ENCODE measurements at places on chromosomes 12 and 14.
A peak's percentile ranks its signal among the peaks of the same experiment; 100 is the strongest.

DNA sequence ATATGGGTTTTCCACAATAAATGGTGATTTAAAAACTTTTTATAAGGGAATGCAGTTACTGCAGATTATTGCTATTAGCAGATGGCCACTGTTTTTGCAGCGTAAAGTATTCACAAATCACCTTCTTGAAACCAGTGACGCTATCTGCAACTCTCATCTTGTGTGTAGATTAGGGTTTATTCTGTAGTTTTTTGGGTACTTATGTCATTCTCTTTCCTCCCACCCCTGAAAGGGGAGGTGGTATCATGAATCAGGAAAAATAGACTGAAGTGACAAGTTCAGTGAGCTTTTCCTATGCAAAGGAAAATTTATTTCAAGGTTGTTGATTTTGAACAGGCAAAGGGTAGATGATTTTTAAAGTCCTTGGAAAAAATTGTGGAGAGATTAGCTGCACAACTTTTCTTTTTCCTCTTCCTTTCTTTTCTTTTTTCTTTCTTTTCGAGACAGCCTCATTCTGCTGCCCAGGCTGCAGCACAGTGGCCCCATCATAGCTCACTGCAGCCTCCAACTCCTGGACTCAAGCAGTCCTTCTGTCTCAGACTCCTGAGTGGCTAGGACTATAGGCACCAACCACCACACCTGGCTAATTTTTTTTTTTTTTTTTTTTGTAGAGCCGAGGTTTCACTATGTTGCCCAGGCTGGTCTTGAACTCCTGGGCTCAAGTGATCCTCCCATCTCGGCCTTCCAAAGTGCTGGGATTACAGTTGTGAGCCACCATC is 1.6 kb downstream of the FRS2 start:
- no peak for DNase-seq

DNA sequence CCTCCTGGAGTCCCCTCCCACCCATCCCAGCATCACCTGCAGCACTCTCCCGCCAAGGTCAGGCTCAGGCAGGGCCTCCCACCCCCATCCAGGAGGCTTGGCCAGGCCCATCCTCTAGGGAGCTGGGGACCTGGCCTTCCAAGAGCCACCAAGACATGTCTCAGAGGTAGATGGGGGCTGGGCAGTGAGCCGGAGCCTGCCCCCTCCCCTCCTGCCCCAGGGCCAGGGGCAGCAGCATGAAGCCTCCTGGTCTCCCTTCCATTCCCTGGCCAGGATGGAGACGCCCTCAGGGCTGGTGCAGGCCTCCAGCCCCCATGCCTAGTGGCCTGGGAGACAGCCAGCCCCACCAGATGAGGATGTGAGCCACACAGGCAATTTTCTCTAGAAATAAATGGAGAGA is 69.3 kb upstream of the C14orf180 start:
- DNase-seq = no peak

DNA sequence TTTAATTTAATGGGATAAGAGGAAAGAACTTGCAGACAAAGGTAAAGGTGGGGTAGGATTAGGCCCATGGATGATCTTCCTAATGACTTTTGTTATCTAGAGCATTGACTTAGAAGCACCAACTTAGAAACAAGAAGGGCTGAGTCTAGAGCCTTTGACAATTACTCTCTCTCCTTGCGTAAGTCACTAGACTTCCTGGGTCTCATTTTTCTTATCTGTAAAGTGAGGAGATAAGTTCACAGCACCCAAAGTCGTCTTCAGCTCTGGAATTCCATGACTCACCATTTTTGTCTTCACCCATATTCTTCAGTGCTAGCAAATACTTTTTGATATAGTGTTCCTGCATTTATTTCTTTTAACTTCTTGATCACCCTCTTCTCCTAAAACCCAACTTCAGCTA is 75.7 kb downstream of the SSPN start:
- DNase-seq = no peak

GRCh38 chr12:121494093-121494787 is 86.6 kb downstream of the KDM2B start:
- DNase-seq = no peak

GRCh38 chr12:27119797-27120196 is 37.4 kb upstream of the C12orf71 start:
- no peak for DNase-seq

GRCh38 chr14:96069421-96069820 is 30.3 kb downstream of the C14orf132 start:
- DNase-seq = no peak

GRCh38 chr12:51915003-51915625 is 7.8 kb downstream of the ACVRL1 start:
- no peak for DNase-seq

DNA sequence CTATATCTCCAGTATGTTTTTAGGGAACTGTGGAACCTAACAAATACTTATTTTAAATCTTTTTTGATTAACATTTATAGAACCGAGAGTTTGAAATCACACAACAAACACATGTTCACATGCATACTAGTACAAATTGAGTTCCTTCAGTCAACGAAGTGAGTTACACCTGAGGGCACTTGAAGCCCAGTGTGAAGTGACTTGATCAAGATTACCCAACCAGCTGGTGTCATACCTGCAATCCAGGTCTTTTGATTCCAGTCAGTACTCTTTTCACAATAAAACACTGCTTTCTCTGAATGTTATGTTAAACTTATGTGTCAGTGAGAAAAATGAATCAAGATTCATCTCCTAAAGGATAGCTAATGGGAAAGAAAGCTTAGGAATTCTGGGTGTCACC is 35.2 kb downstream of the VRK1 start:
- DNase-seq = no peak

GRCh38 chr12:8831116-8831515 is 8.7 kb downstream of the A2ML1 start:
- no peak for DNase-seq

GRCh38 chr14:21025371-21026273 is 761 bp upstream of the NDRG2 start:
- no peak for DNase-seq

- no peak for DNase-seq
These were observed 36.2 kb downstream of the TMEM120B start for GRCh38 chr12:121748571-121749265.

GRCh38 chr12:53098354-53098981 is 1.0 kb downstream of the IGFBP6 start:
- DNase-seq = no peak

- DNase-seq = no peak
These were observed 20.9 kb downstream of the PDE6H start for GRCh38 chr12:14993537-14994266.

- DNase-seq = no peak
These were observed 31.4 kb downstream of the NUBPL start for GRCh38 chr14:31592631-31593030.

DNA sequence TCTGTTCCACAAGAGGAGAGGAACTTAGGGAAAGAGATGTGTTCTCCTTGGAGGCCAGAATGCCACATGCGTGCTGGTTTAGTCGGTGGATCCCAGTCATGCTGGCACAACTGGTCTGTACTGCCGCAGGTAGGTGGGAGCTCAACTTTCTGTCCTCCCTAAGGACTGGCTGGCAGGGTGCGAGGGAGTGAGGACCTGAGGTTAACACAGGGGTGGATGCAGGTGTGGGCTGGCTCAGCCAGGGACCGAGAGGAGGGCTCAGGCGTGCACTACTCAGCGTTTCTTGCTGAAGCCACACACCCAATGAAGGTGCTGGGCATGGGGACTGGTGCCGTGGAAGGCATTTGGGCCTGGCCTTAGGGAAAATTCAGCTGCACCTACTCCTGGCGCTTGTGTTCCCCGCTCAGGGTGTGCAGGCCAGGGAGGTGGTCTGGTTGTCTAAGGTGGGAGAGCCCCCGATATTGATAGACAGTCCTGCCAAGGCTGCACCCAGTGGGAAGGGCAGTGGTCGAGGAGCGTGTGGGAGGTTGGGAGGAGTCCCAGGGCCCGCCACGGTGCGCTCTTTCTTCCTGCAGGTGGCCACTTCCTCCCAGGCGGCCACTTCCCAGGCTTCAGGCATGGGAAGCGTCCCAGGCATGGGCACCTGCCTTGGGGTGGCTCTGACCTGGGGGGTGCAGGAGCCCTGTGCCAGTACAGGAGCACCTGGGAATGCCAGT is 138.4 kb downstream of the ADGRD1 start:
- DNase-seq = no peak

DNA sequence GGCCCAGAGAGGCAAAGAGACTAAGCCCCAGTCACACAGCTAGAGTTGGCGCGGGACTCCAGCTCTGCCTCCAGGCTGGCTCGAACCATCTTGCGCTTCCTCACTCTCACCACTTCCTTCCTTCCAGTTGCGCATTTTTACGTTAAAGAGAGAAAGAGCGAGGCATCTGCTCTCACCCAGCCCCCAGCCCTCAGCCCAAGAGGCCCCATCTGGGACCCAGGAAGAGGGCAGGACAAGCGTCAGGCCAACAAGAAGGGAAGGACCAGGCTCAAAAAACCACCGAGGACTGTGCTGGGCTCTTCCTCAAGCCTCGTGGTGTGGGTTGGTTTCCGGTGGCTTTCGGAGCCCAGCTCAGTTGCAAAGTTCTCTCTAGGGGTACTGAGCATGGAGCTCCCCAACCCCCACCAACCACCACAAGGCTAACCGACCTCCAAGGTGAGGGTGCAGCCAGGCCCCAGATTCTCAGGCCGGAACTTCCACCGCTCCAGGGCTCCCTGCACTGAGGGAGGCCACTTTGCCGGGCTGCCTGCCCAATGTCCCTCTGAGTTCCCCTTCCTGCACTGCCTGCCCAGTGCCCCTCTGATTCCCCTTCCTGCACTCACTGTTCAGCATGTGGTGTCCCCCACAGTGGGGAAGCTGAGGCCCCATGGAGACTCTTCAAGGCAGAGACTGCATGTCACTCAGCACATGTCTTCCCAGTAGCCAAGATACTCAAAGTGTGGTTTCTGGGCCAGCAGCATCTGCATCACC is 35.9 kb downstream of the TESC start:
- DNase-seq = no peak

DNA sequence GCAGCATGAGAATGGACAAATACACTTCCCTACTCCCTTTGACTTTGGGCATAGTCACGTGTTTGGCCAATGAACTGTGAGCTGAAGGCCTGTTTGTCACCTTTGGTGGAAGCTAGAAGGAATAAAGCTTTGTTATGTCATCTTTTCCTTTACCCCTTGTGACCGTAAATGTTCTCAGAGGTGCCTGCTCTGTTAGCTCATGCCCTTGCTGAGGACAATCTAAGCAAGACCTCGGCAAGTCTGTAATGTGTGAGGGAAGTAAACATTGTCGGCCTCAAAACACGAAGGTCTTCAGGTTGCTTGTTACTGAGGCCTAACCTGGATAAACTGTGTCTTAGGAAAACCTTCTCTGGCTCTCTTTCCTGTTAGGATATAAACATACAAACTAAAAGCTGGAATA is 354.2 kb downstream of the TMEM132D start:
- DNase-seq = no peak

- DNase-seq = no peak
These were observed 255.8 kb downstream of the TMTC2 start for GRCh38 chr12:82942521-82942920.

DNA sequence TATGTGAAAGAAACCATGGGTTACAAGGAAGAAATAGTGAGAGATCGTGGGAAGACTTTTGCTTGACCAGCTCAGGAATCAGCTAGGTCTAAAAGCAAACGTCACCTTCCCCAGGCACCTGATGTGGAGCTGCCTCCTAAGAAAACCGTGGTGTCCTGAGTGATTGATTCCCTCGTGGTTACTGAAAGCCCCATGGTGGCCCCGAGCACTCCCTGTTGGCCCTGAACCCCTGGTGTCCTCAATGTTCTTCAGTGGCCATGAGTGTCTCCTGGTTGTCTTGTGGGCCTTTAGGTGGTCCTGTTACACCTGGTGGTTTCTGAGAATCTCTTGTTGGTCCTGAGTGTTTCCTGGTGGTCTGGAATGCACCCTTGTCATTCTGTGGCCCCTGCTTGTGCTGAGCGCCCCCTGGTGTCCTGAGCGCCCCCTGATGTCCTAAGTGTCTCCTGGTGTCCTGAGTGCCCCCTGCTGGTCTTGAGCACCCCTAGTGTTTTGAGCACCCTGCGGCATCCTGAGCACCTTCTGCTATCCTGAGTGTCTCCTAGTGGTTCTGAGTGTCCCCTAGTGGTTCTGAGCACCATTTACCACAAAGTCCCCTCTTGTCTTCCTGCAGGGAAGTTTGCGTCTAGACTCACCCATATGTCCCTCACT is 518.7 kb downstream of the TMEM121 start:
- DNase-seq = no peak

DNA sequence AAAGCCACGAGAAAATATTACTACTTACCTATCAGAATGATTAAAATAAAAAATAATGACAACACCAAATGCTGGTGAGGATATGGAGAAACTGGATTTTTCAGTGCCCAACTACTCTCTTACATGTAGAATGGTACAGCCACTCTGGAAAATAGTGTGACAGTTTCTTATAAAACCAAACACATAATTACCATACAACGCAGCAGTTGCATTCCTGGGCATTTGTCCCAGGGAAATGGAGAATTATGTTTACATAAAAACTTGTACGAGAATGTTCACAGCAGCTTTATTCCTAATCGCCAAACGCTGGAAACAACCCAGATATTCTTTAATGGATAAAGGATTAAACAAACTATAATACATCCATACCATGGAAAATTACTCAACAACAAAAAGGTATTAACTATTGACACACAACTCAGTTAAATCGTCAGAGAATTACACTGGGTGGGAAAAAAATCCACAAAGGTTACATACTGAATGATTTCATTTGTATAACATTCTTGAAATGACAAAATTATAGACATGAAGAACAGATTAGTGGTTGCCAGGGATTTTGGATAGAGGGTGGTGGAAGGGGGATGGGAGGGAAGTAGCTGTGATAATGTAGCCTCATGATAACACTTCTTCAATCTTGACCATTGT is 35.4 kb downstream of the TAOK3 start:
- DNase-seq = no peak

DNA sequence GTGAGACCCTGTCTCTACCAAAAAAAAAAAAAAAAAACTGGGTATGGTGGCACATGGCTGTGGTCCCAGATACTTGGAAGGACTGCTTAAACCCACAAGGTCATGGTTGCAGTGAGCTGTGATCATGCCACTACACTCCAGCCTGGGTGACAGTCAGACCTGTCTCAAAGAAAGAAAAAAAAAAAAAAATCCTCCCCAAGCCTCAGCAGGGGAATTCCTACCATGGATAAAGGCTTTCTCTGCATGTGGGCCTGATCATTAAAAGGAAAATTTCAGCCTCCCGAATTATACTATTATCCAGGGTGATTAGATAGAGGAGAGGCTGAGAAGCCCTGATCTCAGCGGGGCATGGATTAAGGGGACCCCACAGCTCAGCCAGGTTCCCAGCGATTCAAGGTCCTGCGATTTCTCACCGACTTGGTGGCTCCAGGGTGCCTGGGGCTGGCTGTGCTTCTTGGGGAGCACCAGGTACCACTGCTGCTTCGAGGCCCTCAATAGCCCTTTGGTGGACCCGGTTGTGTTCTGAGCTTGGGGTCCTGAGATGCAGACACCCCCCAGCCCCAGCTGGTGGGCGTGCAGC is 5.6 kb downstream of the SH2B3 start:
- DNase-seq = no peak

GRCh38 chr14:63800651-63801375 is 52.0 kb upstream of the SYNE2 start:
- DNase-seq = peak; percentile 77
